ENCODE measurements at places on chromosomes 4 and X. TPM values are rescaled to one million over a fixed set of nuclear protein-coding genes. Genes with fewer than 3 reads are reported as not detected.

DNA sequence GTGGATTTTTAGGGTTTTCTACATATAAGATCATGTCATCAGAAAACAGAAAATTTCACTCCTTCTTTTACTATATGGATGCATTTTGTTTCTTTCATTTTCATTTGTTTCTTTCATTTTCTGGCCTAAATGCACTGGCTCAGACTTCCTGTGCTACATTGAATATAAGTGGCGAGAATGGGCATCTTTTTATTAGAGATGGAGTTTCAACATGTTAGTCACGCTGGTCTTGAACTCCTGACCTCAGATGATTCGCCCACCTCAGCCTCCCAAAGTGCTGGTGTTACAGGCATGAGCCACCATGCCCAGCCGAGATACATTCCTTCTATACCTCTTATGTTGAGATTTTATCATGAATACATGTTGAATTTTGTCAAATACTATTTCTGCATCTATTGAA lies 61.8 kb downstream of the BRWD3 start:
- no peak for DNase-seq
- no peak overlapping the region for H3K4me3 ChIP-seq
- no peaks in the 10 kb centered on the region for H3K27me3 ChIP-seq
- no peaks in the 10 kb centered on the region for H3K4me1 ChIP-seq
- H3K27ac ChIP-seq, result no peak overlapping the region
- no peaks in the 10 kb centered on the region for H3K36me3 ChIP-seq

DNA sequence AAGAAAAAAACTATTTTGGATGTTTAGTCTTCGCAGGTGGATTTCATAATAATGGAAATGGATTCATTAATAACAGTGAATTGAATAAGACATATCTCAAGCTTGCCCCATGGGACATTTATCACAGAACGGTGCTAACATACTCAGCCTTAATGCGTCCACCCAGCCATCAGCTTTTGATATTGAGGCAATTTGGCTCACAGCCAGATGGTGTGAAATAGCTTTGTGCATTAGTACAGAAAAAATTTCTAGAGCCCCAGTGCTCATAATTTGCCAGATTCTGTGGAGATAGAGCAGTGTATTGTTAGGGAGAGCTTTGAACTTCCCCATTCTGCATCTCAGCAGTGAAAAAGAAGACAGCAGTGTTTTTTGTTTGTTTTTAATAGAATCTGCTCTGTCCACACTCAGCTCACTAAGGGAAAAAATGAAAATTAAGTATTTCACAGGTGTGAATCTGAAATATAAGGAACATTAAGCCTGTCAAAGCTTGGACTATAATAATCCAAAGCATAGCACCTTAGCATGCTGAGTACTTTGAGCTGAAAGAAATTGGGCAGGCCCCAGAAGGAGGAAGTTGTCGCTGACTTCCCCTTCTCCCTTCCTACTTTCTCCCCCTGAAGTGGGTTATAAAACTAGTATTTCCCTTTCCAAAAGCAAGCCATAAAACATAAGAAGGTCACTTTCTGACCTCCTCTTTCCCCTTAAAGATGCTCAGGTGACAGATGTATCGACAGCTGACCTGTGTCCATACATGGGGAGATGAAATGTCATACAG lies 295.8 kb downstream of the MAGEB5 start:
- no peaks in the 10 kb centered on the region for H3K36me3 ChIP-seq
- no peak for DNase-seq
- H3K4me1 ChIP-seq, result no peaks in the 10 kb centered on the region
- no peaks in the 10 kb centered on the region for H3K27me3 ChIP-seq

GRCh38 chr4:84499624-84499982 lies 511 bp upstream of the NKX6-1 start:
- peaks cover 76% of the 10 kb centered on the region for H3K27me3 ChIP-seq
- H3K36me3 ChIP-seq, result no peaks in the 10 kb centered on the region
- no peak overlapping the region for H3K27ac ChIP-seq
- no peak overlapping the region for H3K4me3 ChIP-seq
- DNase-seq, result no peak

DNA sequence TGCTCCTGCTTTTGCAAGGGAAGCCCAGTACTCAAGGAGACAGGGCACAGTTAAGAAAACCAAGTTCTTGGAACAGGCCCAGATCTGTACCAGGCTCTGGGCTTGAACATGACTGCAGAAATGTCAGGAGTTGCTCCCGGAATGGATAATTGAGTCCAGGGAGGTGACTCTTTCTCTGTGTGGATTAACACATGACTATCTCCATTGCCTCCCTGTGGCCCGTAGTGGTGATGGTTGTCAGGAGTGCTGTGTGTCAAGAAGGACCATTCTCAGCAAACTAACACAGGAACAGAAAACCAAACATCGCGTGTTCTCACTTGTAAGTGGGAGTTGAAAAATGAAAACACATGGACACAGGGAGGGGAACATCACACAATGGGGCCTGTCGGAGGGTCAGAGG lies 39.9 kb downstream of the CCKAR start:
- DNase-seq, result no peak
- H3K27me3 ChIP-seq, result no peaks in the 10 kb centered on the region
- H3K4me1 ChIP-seq, result no peaks in the 10 kb centered on the region
- no peak overlapping the region for H3K4me3 ChIP-seq

DNA sequence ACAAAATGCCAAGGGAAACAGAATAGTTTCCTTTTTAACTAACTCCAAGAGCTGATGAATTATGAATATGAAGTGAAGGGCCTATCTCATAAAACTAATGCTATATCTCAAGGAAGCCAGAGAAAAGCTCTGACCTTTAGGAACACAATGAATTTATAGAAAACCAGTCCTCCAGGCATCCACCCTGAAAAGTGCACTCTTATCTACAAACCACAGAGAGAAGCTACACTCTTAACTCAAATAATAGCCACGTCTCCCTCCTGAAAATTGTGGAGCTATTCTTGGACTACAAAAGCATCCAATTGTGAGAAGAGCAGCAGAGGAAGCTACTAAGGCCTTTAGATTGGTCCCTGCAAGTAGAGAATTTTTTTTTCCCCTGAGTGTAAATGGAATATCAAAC lies 253.9 kb downstream of the IL15 start:
- no peaks in the 10 kb centered on the region for H3K27me3 ChIP-seq
- no peak overlapping the region for H3K27ac ChIP-seq
- no peak for DNase-seq
- no peak overlapping the region for H3K4me3 ChIP-seq
- H3K4me1 ChIP-seq, result no peaks in the 10 kb centered on the region
- no peaks in the 10 kb centered on the region for H3K36me3 ChIP-seq

DNA sequence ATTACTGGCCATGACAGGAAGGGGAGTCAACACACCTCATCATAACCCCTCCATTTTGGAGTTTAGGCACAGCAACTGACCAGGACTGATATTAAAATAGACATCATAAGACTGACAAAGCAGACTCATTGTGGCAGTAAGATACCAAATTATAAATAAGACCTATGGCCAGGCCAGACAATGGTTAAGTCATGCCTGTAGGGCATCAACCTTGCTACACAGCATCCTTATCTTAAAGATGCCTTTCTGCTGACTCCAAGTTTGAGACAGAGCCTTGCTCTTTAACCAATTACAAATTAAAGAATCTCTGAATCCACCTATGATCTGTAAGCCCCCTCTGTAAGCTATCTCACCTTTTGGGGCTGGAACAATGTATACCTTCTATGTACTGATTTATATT lies 65.5 kb downstream of the VCX2 start:
- H3K4me3 ChIP-seq, result no peak overlapping the region
- no peak overlapping the region for H3K27ac ChIP-seq

DNA sequence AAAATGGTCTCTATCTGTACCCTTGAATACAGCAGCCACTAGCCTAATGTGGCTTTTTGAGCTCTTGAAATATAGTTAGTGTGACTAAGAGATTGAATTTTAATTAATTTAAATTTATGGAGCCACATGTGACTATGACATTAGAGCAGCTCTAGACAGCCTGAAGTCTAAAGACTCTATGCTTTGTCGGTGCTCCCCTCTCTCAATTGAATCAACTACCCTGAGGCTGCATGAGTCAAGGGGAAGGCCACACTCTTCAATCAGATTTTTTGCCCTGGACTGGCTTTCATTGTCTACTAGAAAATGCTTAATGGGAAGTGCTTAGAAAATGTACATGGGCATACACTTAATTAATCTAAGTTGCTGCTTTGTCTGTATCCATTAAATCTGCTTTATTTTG lies 11.7 kb downstream of the TLR7 start:
- H3K27ac ChIP-seq, result no peak overlapping the region
- no peaks in the 10 kb centered on the region for H3K4me1 ChIP-seq
- H3K36me3 ChIP-seq, result no peaks in the 10 kb centered on the region
- H3K27me3 ChIP-seq, result no peaks in the 10 kb centered on the region
- no peak for DNase-seq
- no peak overlapping the region for H3K4me3 ChIP-seq

DNA sequence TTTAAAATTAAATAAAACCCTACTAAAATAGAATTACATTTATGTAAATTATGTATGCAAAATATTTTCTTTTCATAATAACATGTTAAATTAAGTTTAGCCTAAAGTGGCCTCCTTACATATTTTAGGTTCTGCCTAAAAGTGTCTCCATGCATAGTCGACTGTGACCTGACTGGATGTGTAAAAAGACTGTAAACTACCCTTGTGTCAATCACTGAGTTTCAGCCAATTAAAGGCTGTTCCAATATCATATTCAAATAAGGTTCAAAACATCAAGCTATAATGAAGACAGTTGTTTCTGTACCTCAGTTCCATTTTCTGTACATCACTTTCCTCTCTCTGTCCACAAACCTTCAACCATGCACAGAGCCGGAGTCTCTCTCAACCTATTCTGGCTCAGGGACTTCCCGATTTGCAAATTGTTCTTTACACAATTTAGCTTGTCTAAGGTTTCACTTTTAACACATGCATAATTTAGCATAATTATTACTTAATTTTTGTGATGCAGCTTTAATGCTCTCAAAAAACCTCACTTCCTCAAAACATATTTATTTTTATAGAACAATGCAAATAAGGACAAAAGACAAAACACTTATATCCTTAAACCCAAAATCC lies 60.1 kb downstream of the SH3RF1 start:
- H3K27me3 ChIP-seq, result no peaks in the 10 kb centered on the region
- H3K4me3 ChIP-seq, result no peak overlapping the region
- no peaks in the 10 kb centered on the region for H3K4me1 ChIP-seq
- H3K27ac ChIP-seq, result no peak overlapping the region
- H3K36me3 ChIP-seq, result no peaks in the 10 kb centered on the region
- no peak for DNase-seq

DNA sequence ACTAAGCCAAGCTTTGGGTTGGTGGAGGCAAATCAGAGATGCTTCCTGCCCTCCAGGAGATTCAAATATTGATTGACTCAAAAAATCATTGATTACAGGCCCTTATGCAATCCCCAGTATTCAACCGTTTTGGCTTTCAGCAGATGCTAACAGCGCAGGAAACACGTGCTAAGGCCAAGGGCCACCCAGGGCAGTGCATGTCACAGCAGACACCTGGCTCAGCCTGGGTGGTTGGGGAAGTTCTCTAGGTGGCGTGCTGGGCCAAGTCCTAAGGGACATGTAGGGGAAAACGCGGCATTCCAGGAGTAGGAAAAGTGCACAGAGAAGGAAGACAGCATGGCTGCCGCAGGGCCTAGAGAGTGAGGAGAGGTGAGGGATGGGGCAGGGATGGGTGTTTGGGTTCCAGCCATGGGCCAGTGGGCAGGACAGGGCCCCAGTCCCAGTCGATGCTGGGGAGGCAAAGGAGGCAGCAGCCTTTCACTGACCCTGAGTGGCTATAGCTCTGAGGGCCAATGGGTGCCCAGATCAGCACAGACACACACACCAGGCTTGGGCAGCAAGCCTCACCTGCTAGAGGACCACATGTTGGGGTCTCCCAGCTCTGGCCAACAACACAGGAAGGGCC lies 239.1 kb downstream of the EVC2 start:
- no peak overlapping the region for H3K27ac ChIP-seq
- H3K4me1 ChIP-seq, result no peaks in the 10 kb centered on the region
- no peaks in the 10 kb centered on the region for H3K36me3 ChIP-seq
- DNase-seq, result no peak
- H3K4me3 ChIP-seq, result no peak overlapping the region
- no peaks in the 10 kb centered on the region for H3K27me3 ChIP-seq

- no peak for DNase-seq
- no peak overlapping the region for H3K4me3 ChIP-seq
- no peaks in the 10 kb centered on the region for H3K27me3 ChIP-seq
- peaks cover 10% of the 10 kb centered on the region for H3K36me3 ChIP-seq
- H3K4me1 ChIP-seq, result no peaks in the 10 kb centered on the region
Measured at GRCh38 chrX:13742397-13743176, 8.0 kb downstream of the OFD1 start.

DNA sequence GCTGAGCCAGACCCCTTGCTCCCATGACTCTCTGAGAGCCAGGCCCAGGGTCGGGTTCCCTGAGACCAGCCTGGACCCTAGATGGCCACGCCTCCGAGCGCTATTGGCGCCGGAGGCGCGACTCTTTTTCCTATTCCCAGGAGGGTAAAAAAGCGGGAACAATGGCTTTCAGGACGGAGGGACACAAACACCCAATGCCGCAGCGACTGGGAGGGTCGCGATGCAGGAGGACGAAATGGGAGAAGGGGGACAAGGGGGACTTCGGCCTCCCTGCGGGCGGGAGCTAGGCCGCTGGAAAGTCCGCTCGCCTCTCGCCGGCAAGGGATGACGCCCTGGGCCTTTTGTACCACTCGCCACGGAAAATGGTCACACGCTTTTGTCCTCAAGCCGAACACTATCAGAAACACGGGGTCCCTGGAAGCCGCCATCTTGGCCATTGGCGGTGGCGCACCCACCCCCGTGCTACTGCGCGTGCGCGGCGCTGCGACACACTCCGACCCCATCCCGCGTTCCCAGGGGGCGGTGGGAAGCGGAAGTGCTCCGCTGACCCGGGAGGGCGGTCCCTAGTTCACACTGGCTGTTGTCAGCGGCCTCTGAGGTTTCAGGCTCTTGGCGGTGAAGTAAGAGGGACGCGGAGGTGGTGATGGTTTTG lies 98.4 kb downstream of the ZNF674 start:
- H3K4me1 ChIP-seq, result no peaks in the 10 kb centered on the region
- no peaks in the 10 kb centered on the region for H3K27me3 ChIP-seq
- peak; percentile 91 for DNase-seq
- H3K4me3 ChIP-seq, result peak overlapping the region; percentile 82
- H3K27ac ChIP-seq, result peak overlapping the region; percentile 83
- no peaks in the 10 kb centered on the region for H3K36me3 ChIP-seq

DNA sequence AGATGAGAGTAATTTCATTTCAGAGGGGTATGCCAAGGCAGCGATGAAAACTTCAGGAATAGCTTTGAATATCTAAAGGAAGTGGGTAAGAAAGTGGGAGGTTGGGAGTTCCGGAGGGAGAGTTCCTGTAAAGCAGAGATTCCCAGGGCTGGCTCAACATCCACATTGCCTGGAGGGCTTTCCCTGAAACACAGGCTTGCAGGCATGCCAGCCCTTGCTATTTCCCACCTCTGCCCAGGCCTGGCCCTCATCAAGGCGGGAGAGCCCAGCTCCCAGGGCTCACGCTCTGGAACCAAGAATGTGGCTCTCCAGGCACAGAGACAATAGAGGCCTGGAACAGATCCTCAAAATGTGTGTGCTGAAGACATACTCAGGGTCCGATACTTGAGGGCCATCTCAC lies 43.8 kb upstream of the CLDN34 start:
- H3K36me3 ChIP-seq, result no peaks in the 10 kb centered on the region
- no peak for DNase-seq
- H3K27ac ChIP-seq, result no peak overlapping the region
- peaks cover 3% of the 10 kb centered on the region for H3K27me3 ChIP-seq

- no peaks in the 10 kb centered on the region for H3K27me3 ChIP-seq
- DNase-seq, result peak; percentile 62
- no peak overlapping the region for H3K4me3 ChIP-seq
Measured at GRCh38 chr4:8213121-8213520, 14.0 kb downstream of the SH3TC1 start.

- no peaks in the 10 kb centered on the region for H3K27me3 ChIP-seq
- H3K36me3 ChIP-seq, result no peaks in the 10 kb centered on the region
- DNase-seq, result no peak
- H3K4me1 ChIP-seq, result no peaks in the 10 kb centered on the region
- no peak overlapping the region for H3K27ac ChIP-seq
Measured at GRCh38 chrX:48475296-48475695, 703 bp upstream of the FTSJ1 start.

KLF8 gene
- total RNA-seq, result 25.3 TPM

MAD2L1 gene
- total RNA-seq, result 1.9 TPM
